Dermis blood vessel endothelial cell (primary cell): ENCODE measurements at places on chromosomes 11 and 22. TPM values are rescaled to one million over a fixed set of nuclear protein-coding genes. Genes with fewer than 3 reads are reported as not detected.

GRCh38 chr11:61505640-61506155 lies 2.9 kb upstream of the LRRC10B start:
- DNase-seq, result no peak

- DNase-seq, result peak; percentile 73
Observed at GRCh38 chr22:50269970-50270665, at the start of gene MAPK11. Gene MAPK11, minus strand, starts transcription at chr22:50270380. Its CDS starts 88 bp downstream, at chr22:50270292.

FOSL1 gene
- total RNA-seq, result 3.6 and 4.9 TPM in 2 replicates

GRCh38 chr11:68206211-68206610 lies 6.9 kb downstream of the KMT5B start:
- peak; percentile 81 for DNase-seq

SHANK2 gene
- 0.37 and 0.68 TPM in 2 replicates for total RNA-seq

DNA sequence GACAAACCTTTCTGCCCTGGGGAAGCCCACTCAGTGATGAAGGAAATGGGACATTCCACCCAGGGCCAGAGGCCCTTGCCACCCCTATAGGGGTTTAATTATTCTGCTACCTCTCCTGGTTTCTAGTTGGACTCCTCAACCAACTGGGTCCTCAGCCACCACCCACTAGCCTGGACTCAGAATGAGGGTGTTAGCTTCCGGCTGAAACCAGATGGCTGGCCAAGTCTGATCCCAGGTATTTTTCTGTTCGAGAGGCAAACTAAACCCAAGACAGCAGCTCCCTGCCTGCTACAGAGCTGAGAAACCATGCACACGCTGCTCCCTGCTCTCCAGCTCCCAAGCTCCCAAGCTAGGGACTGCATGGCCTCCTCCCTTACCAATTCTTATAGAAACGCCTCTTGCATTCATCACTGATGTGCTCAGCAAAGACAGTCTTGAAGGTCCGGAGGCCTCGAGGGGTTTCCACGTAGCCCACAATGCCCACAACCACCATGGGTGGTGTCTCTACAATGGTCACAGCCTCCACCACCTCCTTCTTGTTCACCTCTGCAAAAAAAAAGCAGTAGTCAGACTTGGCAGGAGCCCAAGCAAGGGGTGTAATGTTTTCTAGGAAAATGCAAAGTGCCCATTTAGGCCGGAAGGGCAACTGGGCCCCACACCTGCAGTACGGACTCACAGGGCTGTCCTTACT lies 2.2 kb downstream of the RPL3 start:
- DNase-seq, result peak; percentile 32

GRCh38 chr11:44752713-44753112 lies 26.0 kb downstream of the TSPAN18 start:
- no peak for DNase-seq

DNA sequence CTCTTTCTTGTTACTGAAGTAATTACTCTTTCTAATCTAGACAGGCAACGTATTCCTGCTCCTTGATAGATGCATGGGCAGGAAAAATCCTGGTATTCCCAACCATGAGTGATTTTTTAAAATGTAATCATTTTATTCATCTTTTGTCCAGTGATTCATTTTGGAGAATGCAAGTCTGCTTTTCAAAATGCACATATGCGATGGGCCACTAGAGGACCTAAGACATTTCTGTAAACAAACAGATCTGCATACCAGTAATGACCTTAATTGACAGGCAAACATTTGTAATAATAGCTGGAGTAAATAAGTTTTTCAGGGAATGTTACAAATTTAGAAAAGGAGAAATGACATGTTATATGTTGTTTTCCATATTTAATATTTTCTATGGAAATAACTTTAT lies 1167.6 kb downstream of the JRKL start:
- DNase-seq, result peak; percentile 20

- DNase-seq, result peak; percentile 90
Observed at GRCh38 chr11:85725510-85726258, 39.7 kb upstream of the CCDC89 start.
